ENCODE measurements at places on chromosomes 1 and 21.

DNA sequence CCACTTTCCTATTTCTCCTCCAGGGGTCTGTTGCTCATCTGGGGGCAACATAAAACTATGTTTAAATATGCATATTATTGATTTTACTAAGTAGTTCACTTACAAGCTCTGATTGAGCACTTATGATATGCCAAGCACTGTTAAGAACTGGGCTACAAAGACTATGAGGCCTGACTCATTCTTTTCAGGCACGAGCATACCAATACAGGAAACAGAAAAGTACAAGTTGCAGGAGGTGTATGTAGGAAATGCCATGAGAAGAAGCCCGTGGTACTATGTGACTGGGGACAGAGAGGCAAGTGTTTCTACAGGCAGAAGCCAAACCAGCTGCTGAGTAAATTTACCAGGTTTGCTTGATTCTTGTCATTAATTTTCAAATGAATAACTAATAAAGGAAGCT lies 120.4 kb upstream of the PTGFR start:
- DNase-seq = no peak

GRCh38 chr1:60575326-60575977 lies 501.9 kb upstream of the C1orf87 start:
- DNase-seq = no peak

- no peak for DNase-seq
These were observed 957 bp downstream of the CAPN9 start for GRCh38 chr1:230747890-230748800.

DNA sequence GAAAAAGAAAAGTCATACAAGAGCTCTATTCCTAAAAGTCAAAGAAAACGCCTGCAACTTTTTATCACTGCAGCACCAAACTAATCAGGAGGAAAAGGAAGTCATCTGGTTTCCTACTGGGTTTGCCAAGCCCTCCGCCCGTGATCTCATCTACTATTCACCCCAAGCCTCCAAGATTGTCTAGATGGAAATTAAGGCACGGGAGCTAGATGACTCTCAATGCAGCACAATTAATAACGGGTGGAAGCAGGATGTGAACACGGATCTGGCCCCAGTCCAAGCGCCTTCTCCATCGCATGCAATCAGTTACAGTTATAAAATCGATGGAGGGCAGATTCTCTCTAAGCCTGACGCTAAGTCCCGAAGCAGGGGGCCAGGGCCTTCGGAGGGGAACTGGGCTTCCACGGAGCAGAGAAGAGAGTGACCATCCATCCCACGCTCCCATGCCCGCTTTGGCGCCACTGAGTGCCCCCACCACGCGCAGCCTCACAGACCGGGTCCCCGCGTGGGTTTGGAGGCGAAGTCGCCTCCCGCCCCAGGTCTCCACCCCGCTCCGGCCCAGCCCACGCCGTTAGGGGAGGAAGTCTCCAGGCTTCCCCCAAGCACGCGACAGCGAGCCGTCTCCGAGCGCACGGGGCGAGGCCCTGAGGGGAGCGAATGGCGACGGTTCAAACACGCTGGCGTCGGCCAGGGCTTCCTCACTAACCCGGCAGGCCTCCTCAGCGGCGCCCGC lies 1.8 kb downstream of the HSF2BP start:
- no peak for DNase-seq

DNA sequence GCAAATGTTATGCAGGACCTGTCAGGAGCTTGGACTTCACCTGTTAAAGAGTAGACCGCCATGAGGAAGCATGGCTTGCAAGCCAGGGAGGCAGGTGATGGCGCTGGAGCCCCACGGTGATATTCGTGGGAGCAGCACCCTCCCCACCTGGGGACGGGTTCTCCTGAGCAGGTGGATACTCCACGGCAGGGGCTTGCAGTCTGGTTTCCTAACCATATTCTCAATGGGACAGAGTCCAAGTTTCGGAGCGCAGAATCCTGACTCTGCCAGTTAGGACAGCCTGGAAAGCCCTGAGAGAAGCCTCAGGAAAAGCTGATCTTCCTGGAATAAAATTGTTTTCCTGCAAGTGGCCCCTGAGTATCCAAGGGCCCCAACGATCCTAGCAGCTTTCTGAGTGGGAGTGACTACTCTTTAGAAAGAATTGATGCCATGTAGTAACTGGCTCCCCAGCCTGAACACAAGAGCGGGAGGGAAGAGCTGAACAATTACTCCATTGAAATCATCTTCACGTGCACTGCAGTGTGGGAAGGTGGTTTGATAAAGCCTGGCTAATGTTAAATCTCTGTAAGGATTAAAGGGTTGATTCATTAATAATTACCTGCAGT lies 146.3 kb upstream of the RAB4A start:
- no peak for DNase-seq

- no peak for DNase-seq
These were observed 140.4 kb upstream of the ETV3 start for GRCh38 chr1:157278383-157279137.

DNA sequence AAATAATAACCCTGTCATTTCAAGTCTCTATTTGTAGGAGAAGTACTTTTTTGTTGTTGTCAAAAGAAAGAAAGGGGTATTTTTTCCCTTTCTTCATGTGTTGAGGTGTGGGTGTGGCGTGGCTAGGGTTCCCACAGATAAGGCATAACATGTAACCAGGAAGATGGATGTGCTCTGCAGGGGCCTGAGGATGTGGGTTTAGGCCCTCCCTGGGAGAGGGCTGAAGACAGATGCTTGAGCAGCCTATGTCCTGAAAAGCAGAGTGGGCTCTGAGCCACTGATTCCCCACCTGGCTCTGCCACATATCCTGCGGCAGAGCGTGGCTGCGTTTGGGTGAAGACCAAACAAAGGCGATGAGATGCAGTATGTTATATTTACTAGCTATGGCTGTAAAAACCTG lies 13.9 kb upstream of the ADAR start:
- no peak for DNase-seq

DNA sequence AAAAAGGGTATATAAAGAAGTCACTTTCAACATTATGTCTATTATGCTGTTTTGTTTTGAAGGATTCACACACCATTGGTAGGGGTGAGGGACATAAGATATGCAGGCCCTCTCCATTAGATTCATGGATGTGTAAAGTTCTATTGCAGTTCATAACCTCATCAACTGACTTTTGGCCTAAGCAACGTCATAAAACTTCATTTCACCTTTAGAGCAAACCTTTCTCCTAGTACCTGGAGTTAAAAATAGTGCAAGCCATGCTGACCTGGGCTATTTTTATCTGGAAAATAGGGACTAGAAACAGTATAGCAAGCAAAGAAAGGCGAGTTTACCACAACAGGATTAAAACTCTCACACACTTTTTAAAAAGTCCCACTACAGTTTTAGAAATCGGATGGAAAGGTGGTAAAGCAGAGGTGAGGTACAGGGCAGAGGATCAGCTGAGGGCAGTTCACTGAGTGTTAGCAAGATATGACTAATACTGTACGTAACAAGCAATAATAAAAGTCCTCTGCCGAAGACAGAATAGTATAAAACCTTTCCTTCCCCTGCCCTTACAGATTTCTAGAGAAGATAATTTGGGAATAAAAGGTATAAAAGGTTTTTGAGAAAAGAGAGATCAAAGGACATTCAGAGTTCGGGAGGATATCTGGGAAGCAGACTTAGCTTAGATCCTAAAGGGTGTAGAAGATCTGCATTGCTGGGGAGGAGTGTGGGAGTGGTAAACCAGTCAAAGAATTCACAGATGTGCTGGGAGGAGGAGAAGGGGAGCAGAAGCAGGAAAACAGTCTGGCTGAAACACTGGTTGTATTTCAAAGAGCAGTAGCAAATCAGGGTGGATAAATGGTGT lies 14.3 kb downstream of the EGLN1 start:
- no peak for DNase-seq

- no peak for DNase-seq
These were observed 89.9 kb upstream of the SSX2IP start for GRCh38 chr1:84780000-84780716.

DNA sequence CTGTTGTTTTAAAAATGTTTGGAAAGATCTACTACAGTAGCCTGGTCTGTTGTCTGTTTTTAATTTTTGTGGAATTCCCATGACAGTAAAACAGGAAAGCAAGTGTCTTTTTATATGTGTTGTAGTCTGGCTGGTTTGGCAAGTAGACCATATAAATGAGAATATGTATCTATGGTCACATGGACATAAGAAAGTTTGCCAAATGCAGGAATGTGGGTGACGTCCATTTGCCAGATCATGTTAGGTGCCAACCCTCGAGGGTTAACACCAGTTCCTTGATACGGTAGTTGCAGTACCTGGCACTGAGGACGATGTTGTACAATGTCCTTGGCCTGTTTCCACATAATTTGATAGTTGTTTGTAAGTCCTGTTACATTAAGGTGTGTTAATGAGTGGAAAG lies 6.2 kb downstream of the DAP3 start:
- no peak for DNase-seq

- no peak for DNase-seq
These were observed 235.9 kb downstream of the TPR start for GRCh38 chr1:186139115-186139514.

GRCh38 chr21:18152371-18152770 lies 92.3 kb upstream of the CHODL start:
- DNase-seq = no peak

GRCh38 chr1:10730985-10731384 lies 65.5 kb downstream of the CASZ1 start:
- no peak for DNase-seq

DNA sequence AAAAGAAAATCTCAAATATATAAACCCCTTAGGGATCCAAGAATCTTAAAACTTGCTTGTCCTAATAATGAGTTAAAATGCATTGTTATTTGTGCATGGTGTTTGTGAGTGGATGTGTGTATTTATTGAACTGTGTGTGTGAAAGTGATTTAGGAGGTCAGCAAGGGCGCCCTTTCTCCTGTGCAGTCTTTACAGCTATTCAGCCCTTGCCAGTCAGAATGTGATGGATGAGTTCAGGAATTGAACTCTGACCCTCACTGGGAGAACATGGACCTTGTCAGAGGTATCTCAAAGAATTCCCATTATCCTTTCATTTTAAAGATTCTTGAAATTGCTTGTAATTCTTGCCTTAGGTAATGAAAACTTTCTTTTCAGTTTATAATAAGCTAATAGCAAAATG lies 493.0 kb upstream of the ADGRL4 start:
- DNase-seq = no peak

- no peak for DNase-seq
These were observed 57.7 kb downstream of the SCMH1 start for GRCh38 chr1:41184446-41184845.

GRCh38 chr21:45867671-45868081 lies 113.9 kb upstream of the COL6A1 start:
- DNase-seq = no peak

DNA sequence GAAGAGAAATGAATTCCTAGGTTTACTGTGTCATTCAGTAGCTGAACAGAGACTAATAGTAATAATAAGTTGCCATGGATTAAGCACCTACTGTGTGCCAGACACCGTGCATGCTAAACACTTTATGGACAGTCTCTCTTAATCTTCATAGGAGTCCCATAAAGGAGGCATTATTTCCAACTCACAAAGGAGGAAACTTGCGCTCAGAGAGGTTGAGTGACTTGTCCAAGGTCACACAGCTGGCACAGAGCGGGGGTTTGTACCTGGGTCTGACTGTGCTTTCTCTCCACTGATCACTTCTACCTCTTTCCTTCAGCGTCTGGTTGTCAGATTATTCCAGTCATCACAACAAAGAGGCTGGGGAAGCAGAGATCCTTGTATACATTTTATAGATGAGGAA lies 91.3 kb downstream of the KIRREL1 start:
- no peak for DNase-seq

GRCh38 chr1:47761201-47761930 lies 235.8 kb downstream of the TRABD2B start:
- no peak for DNase-seq

GRCh38 chr1:159012495-159012894 lies 2.8 kb downstream of the IFI16 start:
- DNase-seq = no peak

GRCh38 chr1:153353226-153353947 lies 4.3 kb upstream of the S100A9 start:
- no peak for DNase-seq

GRCh38 chr1:244046907-244047611 lies 4.0 kb upstream of the ZBTB18 start:
- DNase-seq = no peak

- no peak for DNase-seq
These were observed 71.3 kb upstream of the MUTYH start for GRCh38 chr1:45411510-45411899.

DNA sequence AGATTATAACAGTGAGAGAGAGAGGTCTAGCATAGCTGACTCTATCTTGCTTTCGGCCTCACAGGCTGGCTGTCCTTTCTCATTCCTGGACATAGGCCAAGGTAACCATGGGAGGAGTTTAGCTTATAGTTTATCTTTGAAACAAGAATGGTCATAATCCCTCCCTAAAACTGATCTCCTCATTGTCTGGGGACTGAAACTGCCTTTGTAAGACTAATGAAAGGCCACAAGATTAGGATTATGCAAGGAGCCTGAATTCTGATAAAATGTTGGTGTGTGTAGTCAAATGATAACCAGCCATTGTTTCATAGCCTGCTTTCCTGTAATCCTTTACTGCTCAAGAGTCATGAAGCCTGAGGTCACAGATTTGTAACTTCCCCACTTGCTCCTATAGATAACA lies 131.9 kb upstream of the LYPLAL1 start:
- DNase-seq = no peak
